Stimulated activated CD8-positive, alpha-beta memory T cell treated with anti-CD3 and anti-CD28 coated beads, Interleukin-2, amount 100 ng/mL, for 1 hour (primary cell): ENCODE measurements at places on chromosomes 5 and 9.

GRCh38 chr5:176389135-176390123 is 878 bp downstream of the HIGD2A start:
- DNase-seq, result no peak

GRCh38 chr5:128490761-128491160 is 47.3 kb downstream of the FBN2 start:
- DNase-seq, result no peak

- no peak for DNase-seq
These were observed 239.6 kb downstream of the PAPPA start for GRCh38 chr9:116393198-116393597.

DNA sequence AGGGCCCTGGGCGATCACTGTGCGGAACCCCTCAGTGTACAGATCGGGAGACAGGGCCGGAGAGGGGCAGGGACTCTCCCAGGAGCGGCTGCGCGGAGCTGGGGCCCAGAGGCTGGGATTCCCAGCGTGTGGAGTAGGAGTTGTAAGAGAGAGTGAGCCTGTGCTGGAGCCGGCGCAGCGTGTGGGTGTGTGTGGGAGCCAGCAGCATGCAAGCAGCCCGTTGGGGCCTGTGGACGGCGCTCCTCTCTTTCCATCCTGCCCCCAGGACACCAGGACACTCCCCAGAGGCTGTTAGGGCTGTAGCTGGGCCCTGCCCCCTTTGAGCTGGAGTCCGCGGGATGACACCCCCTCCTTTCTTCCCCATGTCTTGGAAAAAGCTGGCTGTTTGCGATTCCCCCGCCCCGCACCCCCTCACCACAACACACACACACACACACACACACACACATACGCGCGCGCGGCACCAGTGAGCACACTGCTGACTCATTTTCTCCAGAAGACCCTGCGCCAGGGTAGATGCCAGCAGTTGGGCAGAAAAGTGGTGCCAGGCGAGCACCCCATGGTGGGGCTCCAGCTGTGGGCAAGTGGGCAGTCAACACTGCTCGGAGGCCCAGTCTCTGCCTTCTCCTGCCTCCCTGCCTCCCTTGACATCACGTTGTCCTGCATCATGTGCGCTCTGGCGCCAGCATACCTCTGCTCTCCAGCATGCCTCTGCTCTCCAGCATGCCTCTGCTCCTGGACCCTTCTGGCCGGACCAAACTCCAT is 1.5 kb downstream of the COL27A1 start:
- DNase-seq, result no peak

DNA sequence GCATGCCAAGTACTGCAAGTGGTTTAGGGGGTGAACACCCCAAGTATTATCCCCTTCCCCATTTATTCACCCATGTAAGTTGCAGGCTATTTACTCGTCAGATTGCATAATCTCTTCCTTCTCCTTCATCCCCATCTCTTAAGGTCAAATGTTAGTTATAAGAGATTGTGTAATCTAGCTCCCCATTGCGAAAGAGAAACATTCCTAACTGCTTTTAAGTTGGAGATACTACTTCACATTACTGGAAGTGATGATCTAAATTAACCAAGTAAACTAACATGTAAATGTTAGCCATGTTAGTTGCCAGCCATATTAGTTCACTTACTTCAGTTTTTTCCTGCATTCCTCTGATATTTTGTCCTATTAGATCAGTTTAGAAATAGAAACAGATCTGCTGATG is 262.3 kb downstream of the TAF11L14 start:
- DNase-seq, result no peak

GRCh38 chr5:4089087-4089486 is 493.5 kb downstream of the IRX1 start:
- DNase-seq, result no peak

DNA sequence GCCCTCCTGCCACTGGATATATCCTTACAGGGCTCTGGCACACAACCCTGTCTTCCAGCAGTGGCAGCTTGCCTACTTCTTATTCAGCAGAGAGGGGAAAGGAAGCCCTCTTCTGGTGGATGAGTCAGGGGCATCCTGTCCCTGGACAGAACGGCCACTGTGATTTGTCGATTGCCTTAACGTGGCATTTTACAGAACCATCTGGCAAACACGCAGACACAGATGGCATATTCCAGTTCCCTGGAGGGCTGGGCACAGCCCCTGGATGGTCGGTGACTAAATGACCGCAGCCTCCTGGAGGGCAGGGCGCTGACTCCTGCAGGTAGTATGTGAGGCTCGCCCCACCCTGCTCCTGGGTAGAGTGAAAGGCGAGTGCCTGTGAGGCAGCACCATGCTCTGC is 62.1 kb downstream of the DCP2 start:
- no peak for DNase-seq

GRCh38 chr5:84259283-84260045 is 125.2 kb downstream of the EDIL3 start:
- no peak for DNase-seq

- no peak for DNase-seq
These were observed 199.5 kb upstream of the CLINT1 start for GRCh38 chr5:158058208-158059120.
